ENCODE measurements at places on chromosomes 12 and 14.

- DNase-seq = no peak
These were observed 6.0 kb downstream of the CCDC60 start for GRCh38 chr12:119340578-119340977.

- DNase-seq = no peak
These were observed 158.5 kb upstream of the PLEKHG7 start for GRCh38 chr12:92544322-92544721.

DNA sequence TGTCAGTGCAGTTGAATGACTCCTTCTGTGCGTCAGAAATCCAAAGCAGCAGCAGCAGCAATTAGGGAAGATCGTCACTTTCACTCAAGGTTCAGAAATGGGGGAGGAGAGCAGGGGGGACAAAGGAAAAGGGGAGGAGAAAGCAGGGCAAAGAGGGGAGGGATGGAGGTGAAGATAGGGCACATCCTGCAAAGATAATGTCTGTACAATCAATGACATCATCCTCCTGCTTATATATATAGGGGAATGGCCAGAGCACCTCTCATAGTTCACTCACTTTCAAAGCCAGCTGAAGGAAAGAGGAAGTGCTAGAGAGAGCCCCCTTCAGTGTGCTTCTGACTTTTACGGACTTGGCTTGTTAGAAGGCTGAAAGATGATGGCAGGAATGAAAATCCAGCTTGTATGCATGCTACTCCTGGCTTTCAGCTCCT, at the start of gene NTS:
NTS (plus strand) TSS at position 265 of the 431 bp plus-strand sequence; CDS start at position 374, 109 bp downstream.
- no peak for DNase-seq

DNA sequence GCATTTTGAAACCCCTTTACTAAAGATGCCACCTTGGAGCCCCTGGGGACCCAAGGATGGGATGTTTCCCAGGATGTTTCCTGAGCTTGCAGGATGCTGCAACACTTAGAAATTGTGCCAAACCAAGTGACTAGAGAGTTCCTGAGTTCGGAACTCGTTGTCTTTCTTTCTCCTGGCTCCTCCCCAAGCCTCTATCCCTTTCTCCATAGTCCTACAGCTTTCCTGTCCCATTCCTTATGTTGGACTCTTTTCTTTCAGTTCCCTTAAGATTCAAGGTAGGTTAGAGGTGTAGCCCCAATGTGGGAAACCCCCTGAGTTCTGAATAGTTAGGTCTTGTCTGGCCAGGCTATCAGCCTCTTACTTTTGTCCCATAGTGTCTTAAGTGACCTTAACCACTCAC, 1.4 kb upstream of the KIF5A start:
- DNase-seq = no peak

DNA sequence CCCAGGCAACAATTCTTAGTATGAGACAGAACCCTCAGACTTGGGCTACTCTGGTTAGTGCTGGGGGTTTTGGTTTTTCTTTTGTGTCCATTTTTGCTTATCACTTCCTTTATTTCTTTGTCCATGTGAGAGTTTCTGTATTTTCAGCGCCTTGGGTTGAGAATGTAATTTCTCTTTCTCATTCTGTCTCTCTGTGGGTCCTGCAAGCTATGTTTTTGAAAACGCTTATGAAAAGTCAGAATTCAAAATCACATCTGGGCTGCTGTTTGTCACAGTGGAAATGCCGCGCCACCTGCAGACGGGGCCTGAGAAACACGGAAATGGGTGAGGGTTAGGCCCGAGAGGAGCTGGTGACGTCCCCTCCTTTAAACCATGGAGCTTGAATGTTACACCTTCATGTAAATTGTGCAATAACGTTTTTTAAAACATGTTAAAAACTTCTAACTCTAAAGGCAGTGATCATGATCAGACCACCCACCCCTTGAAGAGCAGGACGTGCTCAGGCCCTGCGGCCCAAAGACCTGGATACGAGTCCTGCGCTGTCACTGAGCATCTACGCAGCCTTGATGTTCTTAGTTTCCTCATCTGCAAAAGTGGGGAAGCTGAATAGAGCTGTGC, 26.1 kb downstream of the JDP2 start:
- no peak for DNase-seq

DNA sequence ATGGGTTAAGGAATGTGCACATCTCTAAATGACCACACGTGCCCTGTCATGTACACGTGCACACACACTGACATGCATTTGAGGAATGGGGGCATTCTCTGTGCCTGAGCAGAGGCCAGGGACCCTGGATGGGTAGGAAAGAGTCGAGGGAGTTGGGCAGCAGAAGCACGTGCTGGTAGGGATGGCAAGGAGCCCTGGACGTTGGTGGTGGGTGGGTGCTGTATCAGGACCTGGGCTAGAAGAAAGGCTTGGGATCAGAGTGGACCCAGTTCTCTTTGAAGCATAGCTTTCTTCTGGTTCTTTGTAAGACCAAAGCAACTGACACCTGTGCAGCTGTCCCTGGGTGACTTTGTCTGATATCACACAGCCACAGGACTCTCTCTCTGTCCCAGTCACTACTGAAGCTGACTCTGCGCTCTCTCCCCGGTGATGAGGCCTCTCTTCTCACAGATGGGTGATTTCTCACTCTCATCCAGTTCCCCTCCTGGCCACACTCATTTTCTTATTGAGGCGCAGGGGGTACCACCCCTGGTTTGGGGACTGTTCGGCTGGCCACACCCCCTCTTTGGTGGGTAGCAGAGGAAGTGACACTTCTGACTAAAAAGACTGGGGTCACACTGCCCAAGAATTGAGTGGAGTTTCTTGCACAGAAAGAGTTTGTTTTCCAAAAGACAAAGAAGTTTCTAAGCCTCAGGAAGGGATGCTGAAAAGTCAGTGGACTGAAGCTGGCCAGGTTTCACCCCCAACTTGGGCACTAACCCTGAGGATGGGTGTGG, 171.7 kb upstream of the RTL1 start:
- no peak for DNase-seq
